NCI-H1436 (cell line): ENCODE measurements at places on chromosomes 7 and 10.

DNA sequence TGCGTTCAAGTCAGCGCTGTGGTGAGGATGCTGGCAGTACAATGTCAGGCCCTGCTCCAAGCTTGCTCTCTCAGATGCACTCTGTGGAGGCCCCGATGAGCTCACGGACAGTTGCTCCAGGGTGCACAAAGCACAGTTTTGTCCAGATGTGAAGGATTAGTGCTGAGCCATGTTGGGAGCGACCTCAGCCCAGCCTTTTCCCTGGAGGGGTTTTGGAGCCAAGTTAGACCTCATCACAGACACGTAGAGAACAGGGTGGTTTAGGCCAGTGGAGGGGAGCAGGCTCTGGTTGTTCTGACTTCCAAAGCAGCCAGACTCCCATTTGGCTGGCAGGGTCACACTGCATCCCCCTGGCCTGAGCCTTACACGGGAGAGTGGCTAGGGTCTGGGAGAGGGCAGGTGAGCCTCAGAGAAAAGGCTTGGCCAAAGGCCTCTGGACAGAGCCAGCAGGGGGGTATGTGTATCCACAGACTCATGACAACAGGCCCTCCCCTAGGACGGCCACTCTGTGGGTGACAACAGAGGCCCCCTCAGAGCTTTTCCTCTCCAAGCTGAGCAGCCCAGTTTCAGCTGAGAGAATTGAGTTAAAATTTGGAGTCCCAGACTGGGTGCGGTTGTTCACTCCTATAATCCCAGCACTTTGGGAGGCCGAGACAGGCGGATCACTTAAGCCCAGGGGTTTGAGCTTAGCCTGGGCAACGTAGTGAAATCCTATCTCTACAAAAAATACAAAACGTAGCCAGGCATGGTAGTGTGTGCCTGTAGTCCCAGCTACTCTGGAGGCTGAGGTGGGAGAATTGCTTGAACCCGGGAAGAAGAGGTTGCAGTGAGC lies 4.7 kb downstream of the PLAC9 start:
- no peak for DNase-seq

GRCh38 chr10:23099816-23100215 lies 4.4 kb downstream of the MSRB2 start:
- DNase-seq = no peak

GRCh38 chr7:106061301-106061979 lies 50.7 kb downstream of the SYPL1 start:
- DNase-seq = no peak

DNA sequence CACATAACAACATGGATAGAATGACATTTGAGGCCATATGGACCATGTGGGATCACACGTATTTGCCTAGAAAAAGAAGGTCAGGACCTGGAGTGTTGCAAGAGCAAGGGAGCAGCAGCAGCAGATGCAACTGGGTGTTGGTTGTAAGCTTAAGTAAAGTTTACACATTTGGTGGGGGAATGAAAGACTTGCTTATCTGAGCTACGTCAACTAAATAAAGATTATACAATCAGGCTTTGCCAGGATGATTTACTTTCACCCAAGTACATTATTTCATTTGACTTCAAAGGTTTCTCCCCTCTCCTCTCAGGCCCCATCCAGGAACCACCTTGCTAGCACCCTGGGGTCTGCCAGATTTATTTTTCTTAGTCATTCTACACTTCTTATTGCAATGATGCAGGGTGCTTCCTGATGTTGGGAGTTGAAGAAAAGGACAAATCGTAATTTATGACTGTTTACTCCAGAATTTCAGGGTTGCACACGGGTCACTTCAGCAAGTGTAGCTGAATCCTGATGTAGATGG lies 591.9 kb upstream of the IGFBP3 start:
- DNase-seq = no peak

DNA sequence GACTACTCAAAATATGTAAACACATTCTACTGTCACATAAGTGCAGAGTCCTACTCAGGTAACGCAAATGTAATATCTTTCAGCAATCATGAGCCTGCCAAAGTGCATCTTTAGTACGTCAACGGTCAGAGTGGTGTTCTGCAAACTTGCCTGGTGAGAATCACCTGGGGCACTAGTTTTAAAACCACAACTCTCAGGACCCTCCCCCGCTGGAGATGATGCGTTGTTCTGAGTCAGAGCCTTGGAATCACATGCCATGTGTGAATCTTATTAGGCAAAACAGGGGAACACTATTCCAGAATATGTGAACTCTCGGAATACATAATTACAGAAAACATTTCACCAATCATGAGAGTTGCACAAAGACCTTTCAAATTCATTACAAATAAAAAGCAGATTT lies 115.7 kb downstream of the TPK1 start:
- DNase-seq = no peak

DNA sequence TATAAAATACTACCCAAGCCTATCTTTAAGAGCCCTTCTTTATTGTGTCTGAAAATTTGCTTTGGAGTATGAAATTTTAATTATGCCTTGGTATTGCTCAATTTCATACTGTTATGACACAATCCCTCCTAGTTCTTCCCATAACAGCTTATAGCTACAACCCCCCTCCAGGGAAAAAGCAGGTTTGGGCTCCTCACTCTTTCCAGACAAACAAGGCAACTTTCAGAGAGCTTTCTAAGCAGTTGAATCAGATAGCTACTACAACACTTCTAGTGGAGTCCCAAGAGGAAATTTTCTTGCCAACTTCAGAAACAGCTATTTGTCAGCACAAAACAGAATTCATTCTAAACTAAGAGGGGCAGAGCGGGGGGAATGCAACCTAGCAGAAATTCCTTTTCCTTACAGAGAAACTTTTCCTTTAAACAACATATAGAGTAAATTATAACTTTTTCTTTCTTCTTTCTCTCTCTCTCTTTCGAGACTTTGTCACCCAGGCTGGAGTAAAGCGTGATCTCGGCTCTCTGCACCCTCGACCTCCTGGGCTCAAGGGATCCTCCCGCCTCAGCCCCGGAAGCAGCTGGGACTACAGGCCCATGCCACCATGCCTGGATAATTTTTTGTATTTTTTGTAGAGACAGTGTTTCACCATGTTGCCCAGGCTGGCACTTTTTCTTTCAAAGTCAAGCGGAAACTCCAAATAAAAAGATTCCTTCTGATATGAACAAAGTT lies 26.0 kb upstream of the JMJD1C start:
- DNase-seq = no peak

DNA sequence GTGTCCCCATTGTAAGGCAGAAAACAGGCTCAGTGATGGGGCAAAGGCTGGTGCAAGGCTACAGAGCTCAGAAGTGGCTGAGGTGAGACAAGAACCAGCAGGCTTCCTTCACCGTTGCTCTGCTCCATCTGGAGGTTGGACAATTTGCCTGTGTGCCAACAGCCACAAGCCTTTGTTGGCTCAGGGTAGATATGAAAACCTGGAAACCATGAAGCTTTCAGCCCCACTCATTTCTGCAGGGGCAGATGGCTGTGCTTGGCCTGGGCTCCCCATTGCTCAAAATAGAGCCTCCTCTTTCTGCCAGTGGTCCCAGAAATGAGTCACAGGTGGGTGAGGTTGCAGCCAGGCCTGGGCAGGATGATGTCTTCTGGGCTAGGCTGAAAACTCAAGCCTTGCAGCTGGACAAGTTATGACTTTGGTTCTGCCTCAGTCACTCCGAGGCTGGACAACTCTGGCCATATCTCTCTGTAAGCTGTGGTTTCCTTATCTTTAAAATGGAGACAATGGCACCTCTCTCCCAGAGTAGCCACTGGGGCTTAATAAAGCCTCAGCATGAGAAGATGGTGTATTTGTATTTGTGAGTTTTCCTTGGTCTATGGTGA lies 12.2 kb upstream of the ZNF273 start:
- DNase-seq = no peak
